ENCODE measurements at places on chromosomes 4 and X.

DNA sequence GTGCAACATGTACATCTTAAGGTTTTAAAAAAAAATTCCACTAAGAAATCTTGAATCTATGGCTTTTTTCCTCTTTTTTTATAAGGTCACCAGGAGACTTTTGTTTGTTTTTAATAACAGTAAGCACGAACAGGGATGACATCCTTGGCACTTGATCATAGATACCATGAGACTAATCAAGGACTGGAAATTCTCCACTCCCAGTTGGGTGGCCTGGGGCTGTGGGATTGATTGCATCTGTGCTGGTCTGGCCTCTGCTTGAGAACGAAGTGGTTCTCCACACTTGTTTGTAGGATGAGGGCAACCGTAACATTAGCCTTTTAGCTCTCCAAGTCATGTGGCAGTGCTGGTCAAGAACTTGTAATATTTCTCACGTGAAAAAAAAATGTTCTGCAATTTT is 35.4 kb downstream of the SNX25 start:
- DNase-seq, result no peak

DNA sequence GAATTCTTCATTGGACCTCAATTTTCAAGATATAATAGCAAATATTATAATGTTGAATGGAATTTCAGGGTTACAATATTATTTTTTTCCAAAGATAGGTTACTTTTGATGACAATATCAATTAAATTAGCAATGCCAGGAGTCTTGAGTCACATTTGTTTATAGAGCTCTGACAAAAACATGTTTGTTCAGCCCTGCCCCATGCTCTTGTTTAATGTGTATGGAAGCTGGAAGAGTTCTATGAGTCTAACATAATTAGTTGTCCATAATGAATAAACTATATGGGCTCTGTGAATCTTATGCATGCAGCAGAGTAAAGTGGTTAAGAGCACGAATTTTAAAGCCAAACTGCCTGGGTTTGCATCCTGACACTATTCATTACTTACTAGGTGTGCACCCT is 22.9 kb upstream of the ALB start:
- DNase-seq, result no peak

GRCh38 chrX:38494239-38494823 is 67.0 kb upstream of the TSPAN7 start:
- DNase-seq, result no peak

GRCh38 chr4:27016551-27016950 is 155.9 kb downstream of the STIM2 start:
- no peak for DNase-seq

- no peak for DNase-seq
Observed at GRCh38 chrX:13868591-13868990, 51.7 kb upstream of the GPM6B start.
